Hindlimb muscle (tissue), 1 donor: ENCODE measurements at places on chromosomes 2 and 18. TPM values are rescaled to one million over a fixed set of nuclear protein-coding genes. Genes with fewer than 3 reads are reported as not detected.

DNA sequence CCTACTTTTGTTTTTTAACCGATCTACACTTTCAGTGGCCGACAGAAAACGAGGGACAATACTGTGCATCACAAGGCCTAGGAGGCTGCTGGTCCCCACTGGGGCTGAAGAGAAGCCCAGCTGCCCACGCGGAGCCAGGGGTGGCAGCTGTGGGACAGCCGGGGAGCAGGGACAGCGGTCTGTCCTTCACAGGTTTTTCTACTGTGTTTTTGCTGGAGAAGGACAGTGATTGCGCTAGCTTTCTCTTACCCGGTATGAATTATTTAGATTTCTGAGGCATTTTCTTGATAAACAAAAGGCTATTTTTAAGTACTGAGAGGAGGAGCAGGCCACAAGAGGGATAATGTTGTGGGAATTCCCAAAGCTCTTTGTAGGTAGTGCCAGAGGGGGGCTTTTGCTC lies 219.8 kb downstream of the ATAD2B start:
- no peak for DNase-seq

- DNase-seq: no peak
Observed at GRCh38 chr2:10575609-10576280, 114.0 kb downstream of the NOL10 start.

DNA sequence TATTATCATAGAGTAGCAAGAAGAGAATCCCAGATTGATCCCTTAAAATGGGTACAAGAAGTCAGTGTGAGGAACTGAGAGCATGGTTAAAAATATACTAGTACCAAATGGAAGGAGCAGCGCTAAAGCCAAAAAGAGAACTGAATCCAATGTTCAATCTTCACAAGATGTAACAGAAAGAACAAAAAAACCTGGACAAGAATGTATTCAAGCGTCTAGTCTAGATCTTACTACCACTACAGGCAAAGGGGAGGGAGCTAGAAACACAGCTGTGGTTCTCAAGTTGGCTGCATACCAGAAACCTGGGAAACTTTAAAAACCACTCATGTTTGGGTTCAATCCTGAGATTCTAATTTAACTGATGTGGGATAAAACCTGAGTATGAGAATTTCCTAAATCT lies 57.5 kb downstream of the PIAS2 start:
- peak; percentile 15 for DNase-seq

- no peak for DNase-seq
Observed at GRCh38 chr2:42298132-42298531, 62.9 kb downstream of the COX7A2L start.

GRCh38 chr2:44495035-44495434 lies 133.3 kb downstream of the CAMKMT start:
- no peak for DNase-seq

Gene TMEM150A
- polyA plus RNA-seq: 11.7 TPM
